ENCODE measurements at places on chromosomes 4 and X.

DNA sequence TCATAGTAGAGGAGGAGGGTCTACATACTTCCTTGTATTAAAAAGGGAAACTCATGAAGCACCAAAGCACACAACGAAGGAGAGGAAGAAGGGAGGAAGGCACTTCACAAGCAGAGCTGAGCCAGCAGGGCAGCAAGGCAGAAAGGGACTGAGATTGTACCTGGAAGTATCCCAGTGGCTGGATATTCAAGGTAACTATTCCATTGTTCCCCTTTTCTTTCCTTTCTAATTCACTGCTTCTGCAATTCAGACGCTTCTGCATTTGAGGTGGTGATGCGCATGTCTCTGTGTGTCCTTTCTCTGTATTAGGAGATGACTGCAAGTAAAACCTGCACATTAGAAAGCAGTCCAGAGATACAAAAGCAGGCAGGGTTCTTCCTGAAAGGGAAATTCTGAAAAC, 54.9 kb downstream of the UBQLN2 start:
- DNase-seq: no peak

GRCh38 chrX:70509078-70509477, 64.4 kb downstream of the DLG3 start:
- no peak for DNase-seq

DNA sequence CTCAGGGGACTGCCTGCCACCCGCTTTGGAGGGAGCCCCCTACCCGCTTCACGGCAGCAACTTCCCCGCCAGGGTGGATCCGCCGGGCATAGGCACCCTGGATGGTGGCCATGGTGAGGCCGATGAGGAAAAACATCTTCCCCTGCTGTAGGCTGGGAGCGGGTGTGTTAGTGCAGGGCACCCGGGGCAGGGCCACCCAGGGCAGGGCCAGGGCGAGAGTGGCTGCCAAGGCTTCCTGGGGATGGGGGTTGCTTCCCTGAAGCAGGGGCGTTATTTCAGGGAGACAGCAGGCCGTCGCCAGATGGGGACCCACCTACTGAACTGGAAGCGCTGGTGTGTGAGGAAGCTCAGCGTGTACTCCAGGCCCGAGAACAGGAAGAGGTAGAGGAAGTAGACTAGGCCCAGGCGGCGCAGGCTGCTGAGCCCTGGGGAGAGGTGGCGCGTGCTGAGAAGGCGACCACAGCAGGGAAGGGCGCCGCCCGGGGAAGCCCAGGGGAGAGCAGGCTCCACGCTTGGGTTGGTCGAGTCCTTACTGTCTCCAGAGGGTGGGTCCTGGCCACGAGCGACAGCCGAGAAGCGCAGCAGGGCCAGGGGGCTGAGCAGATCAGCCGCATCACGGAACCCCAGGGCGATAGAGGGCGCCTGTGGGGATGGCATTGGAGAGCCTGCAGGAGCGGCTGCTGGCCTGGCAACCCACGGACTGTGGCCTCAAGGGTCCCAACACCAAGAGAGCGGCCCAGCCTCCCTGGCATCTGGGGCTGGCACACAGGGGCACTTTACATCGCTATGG, 31.5 kb downstream of the NOP14 start:
- DNase-seq: peak; percentile 89

- no peak for DNase-seq
These were observed 25.2 kb downstream of the YTHDC1 start for GRCh38 chr4:68324519-68325262.

GRCh38 chrX:48606091-48606490, 8.8 kb downstream of the WDR13 start:
- no peak for DNase-seq

DNA sequence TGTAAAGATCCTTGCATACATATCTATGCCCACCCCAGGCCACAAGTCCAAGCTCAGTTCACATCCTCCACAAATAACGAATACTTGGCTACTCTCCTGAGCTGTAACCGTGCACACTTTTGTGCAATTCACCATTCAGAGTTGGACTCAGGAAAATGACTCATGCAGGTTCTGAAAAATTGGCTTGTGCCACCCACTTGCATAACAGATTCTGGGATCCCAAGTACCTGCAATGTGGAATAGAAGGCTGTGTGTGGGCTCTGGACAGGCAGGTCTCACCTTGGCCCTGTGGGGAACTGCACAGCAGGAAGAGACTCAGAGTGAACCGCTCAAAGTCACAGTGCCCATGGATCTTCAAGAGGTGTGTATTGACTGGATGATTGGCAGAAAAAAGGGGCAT, 502.7 kb downstream of the PACRGL start:
- no peak for DNase-seq

Data from GM12865 (cell line).